Activated naive CD8-positive, alpha-beta T cell treated with anti-CD3 and anti-CD28 coated beads, Interleukin-2, amount 50 U/mL, for 16 hours (primary cell): ENCODE measurements at places on chromosomes 7 and 10.

DNA sequence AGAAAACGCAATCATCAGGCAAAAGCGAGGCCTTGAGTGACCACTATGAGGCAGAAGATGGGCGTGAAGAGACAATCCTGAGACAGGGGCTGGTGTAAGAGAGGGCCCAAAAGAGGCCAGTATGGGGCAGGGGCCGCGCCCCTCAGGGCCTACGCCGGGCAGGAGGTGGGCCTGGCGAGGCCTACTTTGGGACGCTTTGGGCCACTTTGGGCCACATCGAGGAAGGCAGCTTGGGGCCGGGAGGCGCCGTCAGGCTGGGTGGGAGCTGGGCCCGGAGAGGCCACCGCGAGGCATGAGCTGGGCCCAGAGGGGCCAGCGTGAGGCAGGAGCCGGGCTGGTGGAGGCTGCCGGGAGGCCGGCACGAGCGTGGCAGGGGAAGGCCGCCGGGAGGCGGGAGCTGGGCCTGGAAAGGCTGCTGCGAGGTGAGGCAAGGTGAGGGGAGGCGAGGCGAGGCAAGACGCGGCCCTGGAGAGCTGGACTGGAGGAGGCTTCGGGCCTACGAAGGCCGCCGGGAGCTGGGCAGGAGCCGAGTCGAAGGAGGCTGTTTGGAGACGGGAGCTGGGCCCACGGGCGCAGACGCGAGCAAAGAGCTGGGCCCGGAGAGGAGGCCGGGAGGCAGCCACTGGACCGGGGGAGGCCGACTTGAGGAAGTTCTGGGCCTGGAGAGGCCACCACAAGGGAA lies 171.3 kb downstream of the TPST1 start:
- no peak for DNase-seq

DNA sequence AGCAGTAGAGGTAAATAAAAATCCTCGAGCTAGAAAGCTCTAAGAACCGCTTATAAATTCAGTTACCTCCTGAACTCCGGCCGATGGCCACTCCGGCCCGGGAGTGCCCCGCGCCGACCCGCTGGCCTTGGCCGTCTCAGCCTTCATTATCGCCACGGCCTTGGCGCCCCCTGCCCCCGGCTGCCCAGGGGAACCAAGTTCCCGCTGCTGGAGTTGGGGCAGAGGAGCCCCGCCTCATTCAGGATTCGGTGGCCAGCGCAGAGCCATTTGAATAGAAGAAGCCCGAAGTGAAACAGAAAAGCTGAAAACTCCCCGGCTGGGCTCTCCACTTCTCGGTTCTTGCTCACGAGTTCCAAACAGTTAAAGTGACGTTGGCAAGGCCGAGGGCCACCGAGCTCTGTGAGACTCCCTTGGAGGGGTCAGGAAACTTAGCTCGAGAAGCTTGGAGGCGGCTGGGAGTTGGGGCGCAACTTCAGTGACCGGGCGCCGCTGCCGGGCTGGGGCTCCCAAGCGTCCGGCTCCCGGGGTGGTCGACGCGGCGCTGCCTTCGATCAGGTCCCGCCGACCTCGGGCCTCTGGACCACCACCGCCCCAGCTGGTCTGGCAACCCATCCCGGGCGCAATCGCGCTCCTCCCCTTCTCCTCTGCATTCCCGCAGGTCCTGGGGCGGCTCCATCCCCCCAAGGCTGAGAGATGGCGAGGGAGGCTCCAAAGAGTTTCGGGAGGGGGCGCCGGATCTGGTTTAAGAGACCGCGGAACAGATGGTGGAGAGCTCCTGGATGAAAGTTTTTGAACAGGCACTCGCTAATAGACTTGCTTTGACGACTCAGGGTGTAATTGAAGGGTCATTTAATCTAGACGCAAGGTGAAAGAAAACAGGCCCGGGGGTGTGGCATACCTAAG lies 5.8 kb upstream of the FEZF1 start:
- DNase-seq = no peak

GRCh38 chr7:33418251-33418701 lies 288.9 kb downstream of the BBS9 start:
- DNase-seq = no peak

DNA sequence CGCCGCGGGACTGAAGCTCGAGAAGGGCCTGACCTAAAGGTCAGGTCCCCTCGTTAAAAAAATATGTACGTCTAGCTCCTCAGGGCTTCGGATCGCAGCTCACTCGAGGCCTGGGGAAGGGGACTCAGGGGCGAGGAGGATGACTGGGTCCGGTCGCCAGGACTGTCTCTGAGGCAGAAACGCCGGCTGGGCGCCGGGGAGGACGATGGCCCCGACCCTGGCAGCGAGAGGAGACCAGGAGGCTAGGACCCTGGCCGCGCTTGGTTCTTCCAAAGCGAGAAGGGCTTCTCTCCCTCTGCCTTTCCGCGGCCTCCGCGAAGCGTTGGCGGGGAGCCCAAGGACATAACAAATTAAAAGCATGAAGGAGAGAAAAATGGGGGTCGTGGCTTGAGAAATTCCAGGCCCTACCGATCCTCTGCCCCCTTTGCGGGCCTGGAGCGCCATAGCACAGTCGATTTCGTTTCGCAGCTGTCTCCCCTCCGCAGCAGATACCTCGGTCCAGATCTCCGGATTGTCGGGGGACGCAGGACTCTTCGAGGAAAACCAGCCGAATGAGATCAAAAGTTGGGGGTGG lies 3.1 kb downstream of the NKX2-3 start:
- DNase-seq = no peak

- DNase-seq = no peak
These were observed 274.4 kb downstream of the KCNMA1 start for GRCh38 chr10:77363210-77363609.

GRCh38 chr10:113895018-113895417 lies 40.6 kb downstream of the NHLRC2 start:
- DNase-seq = no peak
